ENCODE measurements at places on chromosomes 7 and 10.
A peak's percentile ranks its signal among the peaks of the same experiment; 100 is the strongest.

DNA sequence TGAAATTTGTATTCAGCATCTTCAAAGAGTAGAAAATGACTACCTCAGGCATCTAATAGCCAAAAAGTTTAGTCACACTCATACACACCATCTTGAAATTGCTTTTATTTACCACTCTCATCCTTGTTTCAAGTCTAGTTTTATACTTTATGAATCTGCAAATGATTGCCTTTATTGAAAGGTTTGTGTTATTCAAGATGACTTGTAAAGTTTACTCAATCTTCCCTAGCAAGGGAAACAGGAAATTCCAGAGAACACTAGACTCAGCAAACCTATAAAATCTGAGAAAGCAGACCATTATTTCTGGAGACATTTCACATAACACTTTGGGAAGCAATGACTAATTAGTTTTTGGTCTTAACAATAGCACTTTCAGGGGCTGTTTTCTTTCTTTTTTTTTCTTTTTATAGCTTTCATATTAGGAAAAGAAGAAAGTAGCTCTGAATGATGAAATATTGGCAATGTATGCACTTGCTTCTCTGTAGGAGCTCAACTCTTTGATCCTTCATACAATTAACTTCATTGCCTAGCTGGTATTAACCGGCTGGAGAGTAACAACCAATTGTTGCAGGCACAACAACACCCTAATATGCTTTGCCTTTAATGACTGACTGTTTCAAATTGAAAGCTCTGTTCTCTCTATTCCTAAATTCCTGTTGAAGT is 68.9 kb upstream of the HDAC9 start:
- DNase-seq, result peak; percentile 21

- no peak for DNase-seq
Measured at GRCh38 chr7:110522061-110522760, 568.7 kb upstream of the LRRN3 start.

DNA sequence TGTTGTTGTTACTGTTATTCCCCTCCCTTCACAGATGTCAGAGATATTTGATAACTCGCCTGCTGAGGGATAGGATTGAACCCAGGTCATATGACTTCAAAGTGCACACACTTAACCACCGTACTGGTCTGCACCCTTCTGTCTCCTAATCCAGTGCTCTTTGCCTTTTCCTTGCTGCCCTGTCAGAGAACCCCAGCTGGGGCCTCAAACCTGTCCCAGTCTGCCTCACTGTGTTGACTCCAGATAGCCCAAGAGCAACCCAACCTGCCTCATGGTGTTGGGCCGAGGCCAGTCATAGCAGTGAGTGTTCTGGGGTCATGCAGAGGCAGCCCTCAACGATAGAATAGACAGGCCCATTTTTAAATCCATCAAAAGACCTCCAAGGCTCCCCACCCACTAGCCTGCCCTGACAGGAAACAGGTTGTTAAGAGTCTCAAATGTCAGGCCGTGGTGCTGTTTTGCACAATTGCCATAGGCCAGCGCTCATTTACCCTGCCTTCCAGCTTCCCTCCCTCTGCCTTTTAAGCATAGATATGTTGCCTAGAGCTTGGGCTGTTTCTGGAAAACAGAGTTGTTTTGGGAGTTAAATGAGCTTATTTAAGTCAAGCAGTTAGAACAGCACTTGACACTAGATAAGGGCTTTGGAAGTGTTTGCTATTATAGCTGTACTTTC is 37.0 kb upstream of the PDCD4 start:
- DNase-seq, result no peak

DNA sequence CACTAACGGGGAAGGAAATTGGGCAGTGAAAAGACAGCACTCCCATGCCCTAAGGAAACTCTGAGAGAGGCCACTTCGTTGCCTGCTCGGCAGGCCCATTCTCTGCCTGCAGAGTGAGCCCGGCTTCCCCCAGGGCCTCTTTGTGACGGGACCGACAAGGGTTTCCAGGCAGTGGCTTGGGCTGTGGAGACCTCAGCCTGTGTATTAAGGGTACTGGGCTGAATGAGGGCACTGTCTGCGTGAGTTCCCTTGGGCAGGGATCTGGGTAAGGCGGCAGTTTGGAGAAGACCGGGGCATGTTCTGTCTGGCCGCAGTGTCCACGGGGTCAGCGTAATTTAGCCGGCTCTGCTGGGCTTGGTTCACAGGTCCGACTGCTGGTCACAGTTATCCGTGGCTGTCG is 237.2 kb downstream of the MGMT start:
- DNase-seq, result no peak

- no peak for DNase-seq
Measured at GRCh38 chr10:120988751-120989150, 137.6 kb downstream of the WDR11 start.

DNA sequence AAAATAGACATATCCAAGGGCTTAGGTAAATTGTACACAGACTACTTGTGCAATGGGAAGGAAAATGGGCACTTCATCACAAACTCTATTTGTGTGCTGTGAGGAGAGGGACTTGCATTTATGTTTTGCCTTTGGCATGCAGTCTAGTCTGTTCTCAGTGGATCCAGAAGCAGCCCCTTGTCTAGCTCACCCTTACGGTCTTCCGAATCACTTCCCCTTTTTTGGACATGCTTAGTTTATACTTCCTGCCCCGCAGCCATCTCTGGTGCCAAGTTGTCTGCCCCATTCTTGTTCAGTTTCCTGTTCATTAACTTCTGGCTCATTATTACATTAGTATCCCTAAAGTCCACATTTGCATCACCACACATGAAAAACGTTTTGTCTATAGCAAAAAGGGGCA is 161.6 kb downstream of the NRCAM start:
- DNase-seq, result peak; percentile 31

All from suppressor macrophage treated with lipopolysaccharide for 4 hours (primary cell).